ENCODE measurements at places on chromosomes 6 and 20.

DNA sequence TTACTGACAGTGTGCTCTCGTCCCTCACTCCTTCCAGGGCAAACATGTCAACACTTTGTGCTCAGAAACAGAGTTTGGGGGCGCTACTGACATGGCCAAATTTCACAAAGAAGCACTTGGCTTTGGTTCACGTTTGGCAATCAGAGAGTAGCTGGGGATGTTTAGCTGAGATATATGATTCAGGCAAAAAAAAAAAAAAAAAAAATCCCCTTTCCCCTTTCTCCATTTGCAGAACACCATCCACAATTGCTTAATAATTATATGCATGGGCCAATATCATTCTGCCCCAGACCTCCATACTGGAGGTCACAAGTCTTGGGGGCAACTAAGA lies 128.4 kb upstream of the ADGRF1 start:
- no peak for DNase-seq

- no peak for DNase-seq
These were observed 421.9 kb downstream of the PREX1 start for GRCh38 chr20:48405909-48406308.

DNA sequence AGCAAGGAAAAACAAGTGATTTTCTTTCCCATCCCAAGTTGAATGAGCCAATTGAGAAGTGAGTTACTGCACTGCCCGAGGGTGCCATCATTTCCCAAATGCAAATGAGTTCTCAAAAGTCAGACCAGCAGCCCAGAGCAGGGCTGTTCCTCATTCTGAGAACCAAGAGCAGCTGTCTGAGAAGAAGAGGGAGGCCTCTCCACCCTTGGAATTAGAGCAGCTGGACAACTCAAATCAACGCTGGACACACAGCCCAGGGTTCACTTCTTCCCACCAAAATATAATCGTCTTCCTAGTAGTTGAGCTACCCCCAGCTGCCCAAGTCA lies 4.6 kb upstream of the PREX1 start:
- DNase-seq: no peak

- DNase-seq: no peak
These were observed 402.7 kb downstream of the CDKAL1 start for GRCh38 chr6:20936949-20937348.

DNA sequence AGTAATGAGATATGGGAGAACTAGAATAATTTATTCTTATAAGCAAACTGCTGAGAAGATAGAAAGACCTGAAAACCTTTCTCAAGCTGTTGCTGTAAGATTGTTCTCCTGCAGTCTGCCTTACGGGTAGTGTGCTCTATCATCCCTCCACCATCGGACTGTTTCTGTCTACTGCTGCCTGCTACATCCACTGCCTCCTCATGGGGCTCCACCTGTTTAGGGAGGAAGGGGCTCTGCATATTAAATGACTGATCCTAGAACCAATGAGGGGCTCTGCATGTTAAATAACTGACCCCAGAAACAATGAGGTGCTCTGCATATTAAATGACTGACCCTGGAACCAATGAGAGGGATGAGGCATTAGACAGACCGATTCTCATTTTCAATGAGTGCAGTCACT lies 654.6 kb downstream of the KIF16B start:
- DNase-seq: no peak

- no peak for DNase-seq
These were observed 76.6 kb upstream of the RBM24 start for GRCh38 chr6:17204533-17204932.

DNA sequence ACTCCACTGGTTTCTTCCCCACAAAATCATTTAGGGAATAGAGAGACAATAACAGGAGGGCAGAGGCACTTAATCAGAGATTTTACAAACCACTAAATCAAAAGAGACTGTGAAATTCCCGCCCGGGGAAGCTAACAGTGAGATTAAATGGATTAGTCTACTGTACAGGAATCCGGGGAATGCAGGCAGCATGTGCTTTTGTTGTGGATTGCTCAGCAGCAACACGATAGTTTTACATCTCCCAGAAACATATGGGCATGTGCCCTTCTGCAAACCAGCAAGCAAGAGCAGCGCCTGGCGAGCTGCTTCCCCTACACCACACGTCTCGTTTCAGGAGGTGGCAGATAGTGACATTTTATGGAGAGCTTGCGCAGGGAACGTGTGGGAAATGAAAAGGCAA lies 382.3 kb downstream of the CD83 start:
- DNase-seq: peak; percentile 90

DNA sequence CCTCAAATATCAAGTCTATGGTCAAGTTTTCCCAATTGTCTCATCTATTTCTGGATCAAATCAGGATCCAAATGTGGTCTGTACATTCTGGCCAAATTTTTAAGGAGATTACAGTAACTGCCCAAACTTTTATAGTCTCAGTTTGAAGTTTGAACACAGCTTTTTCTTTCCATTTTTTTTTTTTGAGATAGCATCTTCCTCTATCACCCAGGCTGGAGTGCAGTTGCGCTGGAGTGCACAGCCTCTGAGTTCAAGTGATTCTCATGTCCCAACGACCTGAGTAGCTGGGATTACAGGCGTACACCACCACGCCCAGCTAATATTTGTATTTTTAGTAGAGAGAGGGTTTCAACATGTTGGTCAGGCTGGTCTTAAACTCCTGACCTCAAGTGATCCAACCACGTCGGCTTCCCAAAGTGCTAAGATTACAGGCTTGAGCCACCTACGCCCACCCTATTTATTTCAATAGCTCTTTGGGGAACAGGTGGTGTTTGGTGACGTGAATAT lies 84.9 kb upstream of the CARMIL1 start:
- DNase-seq: no peak

GRCh38 chr6:157868835-157869234 lies 45.8 kb downstream of the SNX9 start:
- DNase-seq: no peak

GRCh38 chr6:26104457-26105108 lies 17.4 kb downstream of the HFE start:
- no peak for DNase-seq

DNA sequence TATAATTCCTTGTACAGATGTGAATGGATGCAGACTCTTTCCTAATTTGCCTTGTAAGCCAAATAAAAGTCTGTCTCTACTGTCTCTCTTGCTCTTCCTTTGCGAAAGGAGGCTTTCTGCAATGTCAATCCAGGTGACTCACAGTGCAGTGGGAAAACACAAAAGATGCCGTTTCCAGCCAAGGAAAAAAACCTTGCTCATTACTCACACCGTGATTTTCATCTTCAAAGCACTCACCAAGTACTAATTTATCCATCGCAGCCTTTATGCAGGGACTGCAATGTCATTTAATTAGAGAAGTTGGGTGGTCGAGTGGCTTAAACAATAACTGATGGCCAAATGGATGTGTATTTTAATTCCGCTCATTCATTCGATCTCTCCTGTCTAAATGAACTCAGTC lies 23.8 kb downstream of the SAYSD1 start:
- DNase-seq: no peak

DNA sequence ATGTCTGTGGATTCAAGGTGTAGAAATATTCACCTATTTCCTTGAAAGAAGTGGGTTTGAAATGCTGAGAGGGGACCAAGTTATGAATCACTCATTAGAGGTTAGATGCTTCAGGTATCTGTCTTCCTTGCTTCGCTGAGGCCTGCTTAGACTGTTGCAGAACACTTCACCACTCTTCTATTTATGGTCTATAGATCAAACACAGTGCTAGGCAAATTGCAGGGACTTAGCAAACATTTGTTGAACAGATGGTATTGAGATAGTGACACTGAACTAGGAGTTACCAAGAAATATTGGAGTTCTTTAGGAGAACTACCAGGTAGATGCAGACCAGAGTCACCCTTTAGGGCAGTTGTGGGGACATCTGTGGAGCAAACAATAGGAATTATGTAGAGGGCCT lies 123.8 kb downstream of the RFPL4B start:
- no peak for DNase-seq

GRCh38 chr6:20334334-20334733 lies 67.3 kb upstream of the E2F3 start:
- DNase-seq: no peak

- DNase-seq: no peak
These were observed 29.7 kb downstream of the VPS52 start for GRCh38 chr6:33241968-33242367.

DNA sequence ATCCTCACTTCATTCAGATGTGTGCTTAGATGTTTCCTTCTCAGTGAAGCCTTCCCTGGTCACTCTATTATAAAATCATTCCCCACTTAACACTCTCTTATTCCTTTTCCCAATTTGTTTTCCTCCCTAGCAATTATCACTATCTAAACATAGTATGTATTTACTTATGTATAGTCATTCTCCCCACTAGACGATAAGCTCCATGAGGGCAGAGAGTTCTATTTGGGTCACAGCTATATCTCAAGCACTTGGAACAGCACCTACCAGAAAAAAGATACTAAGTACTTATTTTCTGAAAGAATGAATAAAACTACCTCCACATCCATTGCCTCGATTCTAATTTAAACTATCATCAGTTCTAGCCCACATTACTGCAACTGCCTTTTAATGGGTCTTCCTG lies 36.5 kb downstream of the USP49 start:
- no peak for DNase-seq

DNA sequence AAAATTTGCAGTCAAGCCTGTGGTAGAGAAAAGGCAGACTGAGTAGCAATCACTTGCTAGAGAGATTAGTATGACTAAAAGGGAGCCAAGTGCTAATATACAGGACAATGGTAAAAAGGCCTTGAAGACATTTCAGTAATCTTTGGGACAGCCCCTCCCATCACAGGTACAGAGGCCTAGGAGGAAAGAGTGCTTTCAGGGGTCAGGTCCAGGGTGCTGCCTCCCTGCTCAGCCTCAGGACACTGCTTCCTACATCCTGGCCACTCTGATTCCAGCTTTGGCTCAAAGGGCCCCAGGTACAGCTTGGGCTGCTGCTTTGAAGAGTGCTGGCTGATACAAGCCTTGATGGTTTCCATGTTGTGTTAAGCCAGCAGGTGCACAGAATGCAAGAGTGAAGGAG lies 543.5 kb downstream of the MMUT start:
- no peak for DNase-seq

- peak; percentile 74 for DNase-seq
These were observed 201.2 kb upstream of the SMLR1 start for GRCh38 chr6:130625825-130626527.

DNA sequence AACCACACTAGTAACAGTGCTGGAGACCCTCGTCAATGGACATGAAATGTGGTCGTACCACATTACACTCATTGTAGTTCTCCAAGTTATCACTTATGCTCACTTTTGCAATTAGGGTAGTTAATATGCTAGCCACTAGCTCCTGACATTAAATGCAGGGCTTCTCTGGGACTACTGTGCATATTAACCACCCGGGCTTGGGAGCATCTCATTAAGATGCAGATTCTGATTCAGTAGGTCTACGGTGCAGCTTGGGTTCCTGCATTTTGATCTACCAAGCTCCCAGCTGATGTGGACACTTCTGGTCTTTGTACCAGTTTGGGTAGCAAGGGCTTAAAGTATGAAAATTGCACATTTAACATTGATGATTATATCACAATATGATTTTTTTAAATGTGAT lies 98.0 kb downstream of the ZFP64 start:
- no peak for DNase-seq

DNA sequence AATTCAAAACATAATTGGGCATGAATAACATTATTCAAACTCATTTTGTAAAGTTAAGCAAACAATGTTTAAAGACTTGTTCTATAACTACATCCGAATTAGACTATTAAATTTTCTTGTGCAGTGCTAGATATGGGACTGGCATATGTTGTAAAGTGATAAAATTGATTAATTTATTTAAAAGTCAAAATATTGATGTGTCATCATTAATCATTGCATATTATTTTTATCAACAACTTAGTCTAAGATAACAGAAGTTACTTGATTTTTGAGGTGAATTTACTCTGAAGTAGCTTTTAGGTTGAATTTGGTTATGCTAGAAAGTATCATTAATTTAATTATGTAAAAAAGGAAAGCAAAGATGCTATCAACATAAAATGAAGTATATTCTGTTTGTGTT lies 244.6 kb downstream of the CLVS2 start:
- DNase-seq: no peak

- DNase-seq: no peak
These were observed 13.3 kb downstream of the VAPB start for GRCh38 chr20:58402305-58402704.

DNA sequence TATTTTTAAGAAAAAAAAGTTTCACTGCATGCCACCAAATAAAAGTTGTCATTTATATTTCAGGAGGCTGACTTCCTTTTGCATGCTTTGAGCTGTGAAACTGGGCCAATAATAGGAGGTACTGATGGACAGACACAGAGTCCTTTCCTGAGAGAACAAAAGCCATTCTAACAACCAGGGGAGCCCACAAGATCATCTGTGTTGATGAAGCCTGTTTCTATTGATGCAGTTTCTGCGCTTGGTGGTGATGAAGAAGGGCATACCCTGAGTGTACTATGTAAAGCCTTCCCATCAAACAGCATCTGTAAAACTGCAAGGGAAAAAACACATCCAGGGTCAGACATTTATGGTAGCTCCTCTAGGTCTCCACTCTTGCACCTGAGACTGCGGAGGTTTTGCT lies 34.8 kb downstream of the ABHD12 start:
- no peak for DNase-seq

DNA sequence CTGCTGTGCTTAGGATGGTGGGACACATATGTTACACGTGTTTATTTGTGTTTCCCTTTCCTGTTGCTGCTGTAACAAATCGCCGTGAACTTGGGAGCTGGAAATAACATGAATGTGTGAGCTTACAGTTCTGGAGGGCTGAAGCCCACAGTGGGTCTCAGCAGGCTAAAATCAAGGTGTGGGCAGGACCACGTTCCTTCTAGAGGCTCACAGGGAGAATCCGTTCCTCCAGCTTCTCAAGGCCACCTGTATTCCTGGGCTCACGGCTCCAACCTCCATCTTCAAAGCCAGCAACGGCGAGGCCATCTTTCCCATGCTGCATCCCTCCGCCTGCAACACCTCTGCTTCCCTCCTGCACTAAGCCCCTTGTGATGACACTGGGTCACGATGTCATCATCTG lies 27.4 kb upstream of the PTGIS start:
- DNase-seq: no peak

DNA sequence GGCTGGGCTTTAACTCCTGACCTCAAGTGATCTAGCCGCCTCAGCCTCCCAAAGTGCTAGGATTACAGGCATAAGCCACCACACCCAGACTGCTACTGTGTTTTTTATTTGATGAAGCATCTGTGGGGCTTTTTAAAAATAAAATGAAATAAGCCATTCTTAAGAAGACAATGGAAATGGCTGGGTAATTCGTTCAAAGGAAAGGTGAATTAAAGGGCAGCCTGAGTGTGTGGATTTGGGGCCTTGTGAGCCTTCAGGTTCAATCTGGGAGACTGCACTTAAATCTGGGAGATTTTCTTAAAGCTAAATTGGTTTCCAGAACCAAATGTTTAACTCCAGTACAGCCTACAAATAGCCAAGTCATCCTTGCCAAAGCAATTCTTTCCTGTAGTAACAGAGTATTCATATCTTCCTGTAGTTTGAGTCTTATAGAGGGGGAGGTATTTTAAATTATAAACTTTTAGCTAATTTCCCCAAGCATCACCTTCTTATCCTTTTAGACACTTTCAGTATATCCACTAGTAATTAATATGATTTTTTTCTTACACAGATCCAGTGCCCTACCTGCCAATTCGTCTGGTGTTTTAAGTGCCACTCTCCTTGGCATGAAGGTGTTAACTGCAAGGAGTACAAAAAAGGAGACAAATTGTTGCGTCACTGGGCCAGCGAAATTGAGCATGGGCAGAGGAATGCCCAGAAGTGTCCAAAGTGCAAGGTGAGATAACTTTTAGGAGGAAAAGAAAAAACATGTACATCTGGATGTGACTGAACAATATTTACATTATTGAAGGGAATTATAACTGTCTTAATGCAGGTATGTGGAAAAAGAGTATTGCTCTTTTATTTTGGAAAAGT lies 95.4 kb downstream of the RNF217 start:
- no peak for DNase-seq

GRCh38 chr6:8170754-8171153 lies 68.4 kb upstream of the EEF1E1 start:
- DNase-seq: no peak

Measured in astrocyte (in vitro differentiated cells and primary cell).